SJCRH30 (cell line): ENCODE measurements at places on chromosomes 5 and 9. TPM values are rescaled to one million over a fixed set of nuclear protein-coding genes. Genes with fewer than 3 reads are reported as not detected.

- no peak for DNase-seq
These were observed 100.3 kb downstream of the MRPS30 start for GRCh38 chr5:44909004-44909403.

DNA sequence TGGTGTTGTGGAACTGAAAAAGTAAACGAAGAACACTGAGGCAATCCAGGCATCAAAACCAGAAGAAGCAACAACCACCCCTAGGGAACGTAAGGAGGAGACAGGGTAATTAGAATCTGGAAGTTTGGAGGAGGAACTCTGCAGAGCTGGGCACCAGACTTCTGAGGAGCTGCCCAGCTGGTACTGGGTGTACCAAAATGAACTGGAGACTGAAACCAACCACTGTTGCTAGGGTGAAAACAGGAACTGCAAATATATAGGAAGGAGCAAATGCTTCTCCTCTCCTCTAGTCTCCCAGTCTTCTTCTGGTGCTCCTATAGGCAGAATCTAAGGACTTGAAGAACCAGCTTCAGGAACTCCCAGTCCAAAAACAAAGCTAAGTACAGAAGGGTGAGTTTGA is 189.8 kb downstream of the ELAVL2 start:
- DNase-seq = no peak

DNA sequence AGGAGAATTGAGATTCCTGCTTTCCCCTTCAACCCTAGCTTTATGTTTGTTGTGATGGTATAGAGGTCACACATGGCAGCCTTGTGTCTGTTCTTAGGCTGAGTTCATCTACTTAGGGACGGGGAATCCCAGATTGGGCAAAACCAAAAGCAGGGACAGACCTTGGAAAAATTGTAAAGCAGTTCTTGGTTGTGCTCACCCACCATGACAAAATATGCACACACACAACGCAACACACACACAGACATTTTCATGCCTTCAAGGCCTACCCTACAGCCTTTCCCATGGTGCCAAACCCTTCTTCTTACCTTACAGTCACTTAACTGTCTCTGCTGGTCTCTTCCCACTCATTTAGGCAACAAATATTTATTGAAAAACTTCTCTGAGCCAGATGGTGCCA is 14.8 kb downstream of the PCDHGC5 start:
- DNase-seq = no peak

FOXD1 gene
- 10.5 and 10.9 TPM in 2 replicates for total RNA-seq

INSL4 gene
- not detected in 2 replicates for total RNA-seq
